ENCODE measurements at places on chromosomes 5 and 9. TPM values are rescaled to one million over a fixed set of nuclear protein-coding genes. Genes with fewer than 3 reads are reported as not detected.

The SMC2 gene
- 21.3 TPM for total RNA-seq

The PCDHGA4 gene
- total RNA-seq, result 1.8 TPM

The PCDHGB3 gene
- 1.7 TPM for total RNA-seq

The CARD19 gene
- 47.4 TPM for total RNA-seq

The ADAMTS16 gene
- 4.3 TPM for total RNA-seq

The OR1J2 gene
- not detected for total RNA-seq

The GDF9 gene
- total RNA-seq, result 0.40 TPM

The MLLT3 gene
- total RNA-seq, result 74.8 TPM

The SLC6A19 gene
- total RNA-seq, result not detected

The RICTOR gene
- total RNA-seq, result 22.6 TPM

The EXOSC2 gene
- 24.2 TPM for total RNA-seq

The SIT1 gene
- 0.09 TPM for total RNA-seq

The SAPCD2 gene
- 4.2 TPM for total RNA-seq

DNA sequence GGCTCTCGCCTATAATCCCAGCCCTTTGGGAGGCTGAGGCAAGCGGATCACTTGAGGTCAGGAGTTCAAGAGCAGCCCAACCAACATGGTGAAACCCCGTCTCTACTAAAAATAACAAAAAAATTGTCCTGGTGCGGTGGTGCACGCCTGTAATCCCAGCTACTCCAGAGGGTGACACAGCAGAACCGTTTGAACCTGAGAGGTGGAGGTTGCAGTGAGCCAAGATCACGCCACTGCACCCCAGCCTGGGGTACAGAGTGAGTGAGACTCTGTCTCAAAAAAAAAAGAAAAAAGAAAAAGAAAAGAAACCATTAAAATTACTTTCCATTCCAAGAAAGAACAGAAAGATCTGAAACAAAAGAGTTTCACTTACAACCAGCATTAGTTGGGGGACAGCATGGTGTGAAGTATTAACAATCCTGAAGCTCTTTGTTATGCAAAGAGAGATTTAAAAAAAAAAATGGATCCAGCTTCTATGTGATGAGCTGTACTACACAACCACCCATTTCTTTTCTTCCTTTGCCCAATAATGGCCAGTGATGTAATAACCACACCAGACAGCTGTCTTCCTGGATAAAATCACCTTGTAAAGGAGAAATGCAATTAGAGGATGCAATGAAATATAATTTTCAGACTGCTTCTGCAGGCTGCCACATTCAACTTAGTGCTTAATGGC, 76.9 kb downstream of the MED27 start:
- H3K27ac ChIP-seq, result no peak overlapping the region
- no peaks in the 10 kb centered on the region for H3K36me3 ChIP-seq
- H3K27me3 ChIP-seq, result no peaks in the 10 kb centered on the region
- H3K4me3 ChIP-seq, result no peak overlapping the region
- DNase-seq, result no peak

DNA sequence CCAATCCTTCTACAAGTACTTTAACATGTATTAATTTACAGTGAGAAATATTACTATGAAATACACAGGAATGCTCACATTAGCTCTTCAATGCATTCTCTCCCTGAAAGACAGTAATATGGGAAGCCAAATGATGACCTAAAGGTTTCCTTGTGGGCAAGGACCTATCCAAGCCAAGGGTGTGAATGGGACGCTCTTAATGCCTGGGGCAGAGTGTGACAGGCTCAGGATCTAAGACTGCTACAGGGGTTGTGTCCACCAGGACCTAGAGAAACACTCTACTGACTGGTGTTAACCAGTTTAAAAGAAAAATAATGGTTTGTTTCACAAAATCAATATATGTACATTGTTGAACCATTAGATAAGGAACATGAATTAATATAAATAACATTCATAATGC, 158.7 kb downstream of the FGF1 start:
- H3K36me3 ChIP-seq, result no peaks in the 10 kb centered on the region
- H3K4me1 ChIP-seq, result no peaks in the 10 kb centered on the region
- no peak for DNase-seq
- no peak overlapping the region for H3K4me3 ChIP-seq
- H3K27ac ChIP-seq, result peak overlapping the region; percentile 53
- no peaks in the 10 kb centered on the region for H3K27me3 ChIP-seq

GRCh38 chr9:82526577-82526976, 536.4 kb downstream of the RASEF start:
- H3K27me3 ChIP-seq, result no peaks in the 10 kb centered on the region
- DNase-seq, result peak; percentile 11
- H3K4me1 ChIP-seq, result no peaks in the 10 kb centered on the region
- no peak overlapping the region for H3K27ac ChIP-seq
- no peaks in the 10 kb centered on the region for H3K36me3 ChIP-seq

DNA sequence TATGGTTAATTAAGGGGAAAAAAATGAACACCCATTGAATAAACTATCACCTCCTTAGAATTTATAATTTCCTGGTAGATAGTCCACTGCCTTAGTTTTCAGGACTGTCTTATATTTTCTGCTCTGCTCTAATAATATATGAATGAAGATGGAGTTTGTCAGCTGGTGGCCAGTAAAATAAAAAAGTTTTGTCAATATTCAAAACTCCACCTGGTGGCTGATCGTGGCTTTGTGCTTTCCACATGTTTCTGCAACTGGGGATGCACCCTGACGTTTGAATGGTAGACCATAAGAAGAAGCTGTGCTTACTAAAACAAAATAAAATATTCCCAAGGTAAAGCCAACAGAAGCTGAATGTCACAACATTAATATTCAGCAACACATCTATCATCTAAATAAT, 286.6 kb upstream of the IZUMO3 start:
- no peak overlapping the region for H3K27ac ChIP-seq
- H3K27me3 ChIP-seq, result no peaks in the 10 kb centered on the region
- no peaks in the 10 kb centered on the region for H3K4me1 ChIP-seq
- DNase-seq, result peak; percentile 2
- no peak overlapping the region for H3K4me3 ChIP-seq

DNA sequence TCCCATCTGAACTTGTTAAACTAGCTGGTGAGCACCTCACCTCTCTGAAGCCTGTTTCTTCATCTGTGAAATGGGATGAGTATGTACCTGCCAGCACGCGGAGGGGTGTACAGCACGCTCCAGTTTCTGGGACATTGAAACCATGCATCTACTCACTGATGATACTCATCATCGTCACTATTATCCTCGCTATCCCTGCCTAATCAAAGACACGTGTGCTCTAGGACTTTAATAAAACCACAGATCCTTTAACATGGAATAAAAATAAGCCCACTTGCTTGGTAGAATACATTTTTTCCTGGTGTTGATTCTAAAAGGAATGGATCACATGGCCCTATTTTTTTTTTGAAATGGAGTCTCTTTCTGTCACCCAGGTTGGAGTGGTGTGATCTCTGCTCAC, 37.3 kb upstream of the POMT1 start:
- no peak overlapping the region for H3K27ac ChIP-seq
- H3K4me3 ChIP-seq, result no peak overlapping the region
- no peak for DNase-seq
- no peaks in the 10 kb centered on the region for H3K27me3 ChIP-seq

- H3K36me3 ChIP-seq, result no peaks in the 10 kb centered on the region
- no peak for DNase-seq
- no peaks in the 10 kb centered on the region for H3K4me1 ChIP-seq
- no peaks in the 10 kb centered on the region for H3K27me3 ChIP-seq
- H3K27ac ChIP-seq, result no peak overlapping the region
- H3K4me3 ChIP-seq, result no peak overlapping the region
Observed at GRCh38 chr5:143440448-143441115, 37.1 kb upstream of the NR3C1 start.

DNA sequence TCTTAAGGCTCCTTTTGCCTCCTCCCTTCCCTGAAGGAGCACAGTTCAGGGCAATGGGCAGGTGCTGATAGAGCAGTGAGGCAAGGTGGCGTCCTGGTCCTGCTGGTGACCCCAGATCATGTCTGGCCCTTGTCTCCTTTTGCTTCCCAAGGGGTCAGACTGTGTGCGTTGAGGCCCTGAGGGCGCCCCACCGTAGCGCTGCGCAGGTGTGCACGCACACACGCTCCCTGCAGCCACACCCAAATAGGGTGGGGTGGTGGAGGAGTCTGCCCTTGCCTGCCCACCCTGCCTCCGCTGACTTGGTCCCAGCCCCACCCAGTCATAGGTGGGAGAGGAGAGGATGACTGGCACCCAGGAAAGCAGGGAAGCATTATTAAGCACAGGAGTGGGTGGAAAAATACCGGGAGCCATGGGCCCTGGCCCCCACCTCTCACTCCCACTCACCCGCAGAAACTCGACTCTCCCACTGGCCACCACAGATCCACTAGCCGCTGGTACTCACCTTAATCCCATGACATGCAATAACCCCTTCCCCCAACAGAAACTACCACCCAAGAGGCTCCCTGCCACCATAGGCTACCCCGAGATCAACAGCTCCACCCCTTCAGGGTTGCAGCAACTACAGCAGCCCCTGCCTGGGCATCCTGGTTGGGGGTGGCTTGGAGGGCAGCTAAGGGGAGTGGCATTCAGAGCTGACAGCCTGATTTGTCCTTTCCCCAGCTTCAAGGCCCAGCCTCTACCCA, 16.7 kb downstream of the PDLIM4 start:
- no peak overlapping the region for H3K4me3 ChIP-seq
- peaks cover 40% of the 10 kb centered on the region for H3K36me3 ChIP-seq
- H3K4me1 ChIP-seq, result peaks cover 41% of the 10 kb centered on the region
- no peak for DNase-seq

DNA sequence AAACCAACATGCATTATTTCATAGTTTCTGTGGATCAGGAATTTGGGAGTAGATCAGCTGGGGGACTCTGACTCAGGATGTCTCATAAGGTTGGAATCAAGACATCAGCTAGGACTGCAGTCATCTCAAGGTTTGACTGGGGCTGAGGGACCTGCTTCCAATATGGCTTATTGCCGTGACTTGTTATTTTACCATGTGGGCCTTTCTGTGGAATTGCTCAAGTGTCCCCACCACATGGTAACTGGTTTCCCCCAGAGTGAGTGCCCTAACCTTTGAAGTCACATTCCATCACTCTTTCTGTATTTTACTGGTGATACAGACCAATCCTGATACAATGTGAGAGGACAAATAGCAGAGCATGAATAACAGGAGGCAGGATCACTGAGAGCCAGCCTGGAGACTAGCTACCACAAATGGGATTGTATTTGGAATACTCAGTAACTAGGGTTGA, 70.2 kb upstream of the ELL2 start:
- no peak overlapping the region for H3K4me3 ChIP-seq
- H3K36me3 ChIP-seq, result no peaks in the 10 kb centered on the region
- no peak for DNase-seq
- no peaks in the 10 kb centered on the region for H3K4me1 ChIP-seq

- peaks cover 12% of the 10 kb centered on the region for H3K36me3 ChIP-seq
- H3K4me3 ChIP-seq, result no peak overlapping the region
- peaks cover 81% of the 10 kb centered on the region for H3K4me1 ChIP-seq
- peak; percentile 87 for DNase-seq
Observed at GRCh38 chr9:131270171-131271015, 5.9 kb downstream of the FAM78A start.

DNA sequence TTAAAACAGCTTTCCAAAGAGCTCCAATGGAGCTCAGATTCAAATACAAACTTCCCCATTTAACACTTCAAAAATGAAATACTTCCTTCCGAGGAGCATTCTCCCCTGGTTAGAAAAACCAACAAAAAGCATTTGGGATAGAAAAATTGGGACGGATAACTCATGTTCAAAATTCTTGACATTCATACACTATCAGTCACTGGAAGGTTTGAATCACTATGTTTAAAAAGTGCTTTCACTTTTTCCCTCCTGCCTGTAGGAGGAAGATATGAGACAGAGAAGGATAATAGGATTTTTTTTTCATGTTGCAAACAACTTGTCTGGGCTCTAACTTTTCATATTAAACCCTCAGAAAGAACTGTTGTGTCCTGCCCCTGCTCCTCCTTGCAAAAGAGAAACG, 412.0 kb downstream of the ACTL7B start:
- no peaks in the 10 kb centered on the region for H3K36me3 ChIP-seq
- H3K27ac ChIP-seq, result no peak overlapping the region
- no peak overlapping the region for H3K4me3 ChIP-seq
- H3K27me3 ChIP-seq, result no peaks in the 10 kb centered on the region
- DNase-seq, result no peak

DNA sequence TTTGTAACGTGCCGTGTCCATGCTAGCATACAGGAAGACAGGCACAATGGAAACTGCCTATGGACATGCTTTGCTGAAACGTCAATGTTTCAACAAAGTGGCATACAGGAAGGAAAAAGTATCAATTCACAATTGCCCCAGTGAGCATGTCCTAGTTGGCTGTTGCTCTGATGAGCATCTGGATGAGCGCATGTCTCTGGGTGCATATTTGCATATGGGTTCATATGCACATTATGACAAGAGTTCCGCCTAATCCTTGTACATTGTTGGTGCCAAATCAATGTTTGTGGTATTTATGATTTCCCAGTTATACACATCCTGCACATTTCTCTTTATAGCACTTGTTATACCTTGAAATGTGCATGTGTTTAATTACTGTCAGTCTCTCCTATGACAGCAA, 58.5 kb downstream of the BRINP1 start:
- no peak overlapping the region for H3K4me3 ChIP-seq
- H3K27ac ChIP-seq, result no peak overlapping the region
- no peaks in the 10 kb centered on the region for H3K4me1 ChIP-seq
- H3K36me3 ChIP-seq, result no peaks in the 10 kb centered on the region
- DNase-seq, result no peak

GRCh38 chr9:93230185-93230584, 46.2 kb downstream of the WNK2 start:
- peaks cover 5% of the 10 kb centered on the region for H3K27me3 ChIP-seq
- no peak overlapping the region for H3K4me3 ChIP-seq
- no peak overlapping the region for H3K27ac ChIP-seq

DNA sequence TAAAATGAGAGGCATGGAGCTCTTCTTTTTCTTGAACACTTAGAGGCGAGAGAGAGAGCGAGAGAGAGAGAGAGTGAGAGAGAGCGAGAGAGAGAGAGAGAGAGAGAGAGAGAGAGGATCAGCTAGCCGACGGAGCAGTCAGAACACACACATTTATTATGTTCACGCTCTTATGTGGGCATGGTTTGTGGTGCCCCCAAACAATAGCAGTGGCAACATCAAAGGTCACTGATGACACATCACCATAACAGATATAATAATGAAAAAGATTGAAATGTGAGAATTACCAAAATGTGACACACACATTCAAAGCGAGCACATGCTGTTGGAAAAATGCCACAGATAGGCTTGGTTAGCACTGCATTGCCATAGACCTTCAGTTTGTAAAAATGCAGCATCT, 116.1 kb downstream of the KDM4C start:
- DNase-seq, result peak; percentile 19
- no peaks in the 10 kb centered on the region for H3K27me3 ChIP-seq
- H3K4me3 ChIP-seq, result no peak overlapping the region
- H3K4me1 ChIP-seq, result no peaks in the 10 kb centered on the region
- no peaks in the 10 kb centered on the region for H3K36me3 ChIP-seq
